T-helper 9 cell (primary cell): ENCODE measurements at places on chromosomes 11 and 22.

DNA sequence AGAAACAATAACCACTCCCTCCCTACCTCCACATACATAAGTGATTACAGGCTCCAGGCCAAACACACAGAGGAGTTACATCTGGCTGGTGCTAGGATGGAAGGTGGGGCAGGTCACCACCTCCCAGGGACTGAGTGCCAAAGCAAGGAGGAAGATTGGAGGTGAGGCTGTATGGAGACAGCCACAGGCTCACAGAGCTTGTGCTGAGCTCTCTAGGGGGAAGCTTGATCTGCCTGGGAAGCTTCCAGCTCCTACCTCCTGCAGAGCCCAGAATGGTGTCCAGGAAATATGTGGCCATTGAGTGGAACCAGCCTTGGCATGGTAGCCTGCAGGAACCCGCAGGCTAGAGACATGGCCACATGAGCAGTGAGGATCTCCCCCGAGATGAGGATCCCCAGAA is 3.6 kb upstream of the MED15 start:
- no peak for DNase-seq

DNA sequence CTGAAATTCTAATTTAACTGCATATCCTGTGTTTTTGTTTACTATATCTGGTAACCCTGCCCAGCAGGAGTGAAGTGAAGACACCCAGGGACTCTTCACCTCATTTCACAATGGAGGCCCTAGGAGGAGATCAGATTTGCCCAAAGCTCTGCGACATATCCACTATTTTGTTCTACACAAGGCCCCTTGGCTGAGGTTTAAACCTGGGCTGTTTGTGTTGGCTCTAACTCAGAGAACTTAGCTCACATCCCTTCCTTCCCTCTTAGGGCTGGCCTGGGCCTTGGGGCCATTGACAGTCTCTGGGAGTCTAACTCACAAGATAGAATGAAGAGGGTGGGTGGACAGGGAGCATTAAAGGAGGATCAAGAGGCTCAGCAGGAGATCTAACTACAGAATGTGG is 8.2 kb upstream of the PLA2G3 start:
- no peak for DNase-seq

DNA sequence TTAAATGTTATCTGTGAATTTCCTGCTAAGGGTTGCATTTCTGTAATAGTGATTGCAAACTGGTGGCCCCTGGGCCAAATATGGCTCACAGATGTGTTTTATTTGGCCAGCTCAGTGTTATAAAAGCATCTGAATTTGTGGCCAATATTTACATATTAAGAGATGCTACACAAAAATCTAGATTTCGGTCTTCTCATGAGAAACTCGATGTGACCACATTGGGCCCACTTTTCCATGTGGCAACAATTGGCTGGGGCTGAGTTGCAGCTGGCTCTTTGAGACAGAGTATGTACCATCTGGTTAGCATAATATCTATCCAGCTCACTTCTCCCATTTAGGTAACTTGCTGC is 244.5 kb upstream of the POU2AF2 start:
- no peak for DNase-seq

DNA sequence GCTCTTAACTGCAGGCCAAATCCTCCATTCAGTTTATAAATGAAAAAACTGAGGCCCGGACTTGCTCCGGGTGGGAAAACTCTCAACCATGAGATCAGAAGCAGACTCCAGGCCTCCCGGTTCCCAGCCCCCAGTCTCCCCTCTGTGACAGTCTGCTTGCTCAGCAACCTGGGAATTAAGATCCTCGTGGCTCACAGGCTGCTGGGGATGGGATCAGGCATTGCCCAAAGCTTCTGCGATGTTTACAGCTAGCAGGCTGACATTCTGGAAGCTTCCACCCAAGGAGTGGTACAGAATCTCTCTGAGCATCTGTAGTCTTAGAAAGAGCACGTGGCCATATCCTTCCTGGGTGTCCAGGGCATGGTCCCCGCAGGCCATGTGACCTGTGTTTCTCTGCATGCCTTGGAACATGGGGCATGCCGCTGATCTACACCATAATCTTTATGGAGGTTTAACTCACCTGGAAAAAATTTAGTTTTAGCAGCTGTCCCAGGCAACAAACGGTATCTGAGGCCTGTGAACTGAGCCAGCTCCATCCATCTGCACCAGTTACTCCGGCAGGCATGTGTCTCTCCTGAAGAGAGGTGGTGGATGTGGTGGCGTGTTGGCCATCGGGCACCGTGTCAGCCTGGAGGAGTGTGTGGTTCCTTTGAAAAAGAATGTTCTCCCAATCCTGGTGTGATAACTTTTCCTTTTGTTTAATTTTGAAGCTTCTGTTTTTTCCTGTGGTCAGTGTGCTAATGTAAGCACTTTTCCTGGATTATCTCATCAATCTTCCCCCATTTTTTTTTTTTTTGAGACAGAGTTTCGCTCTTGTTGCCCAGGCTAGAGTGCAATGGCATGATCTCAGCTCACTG is 7.9 kb downstream of the FBLN1 start:
- DNase-seq, result no peak

DNA sequence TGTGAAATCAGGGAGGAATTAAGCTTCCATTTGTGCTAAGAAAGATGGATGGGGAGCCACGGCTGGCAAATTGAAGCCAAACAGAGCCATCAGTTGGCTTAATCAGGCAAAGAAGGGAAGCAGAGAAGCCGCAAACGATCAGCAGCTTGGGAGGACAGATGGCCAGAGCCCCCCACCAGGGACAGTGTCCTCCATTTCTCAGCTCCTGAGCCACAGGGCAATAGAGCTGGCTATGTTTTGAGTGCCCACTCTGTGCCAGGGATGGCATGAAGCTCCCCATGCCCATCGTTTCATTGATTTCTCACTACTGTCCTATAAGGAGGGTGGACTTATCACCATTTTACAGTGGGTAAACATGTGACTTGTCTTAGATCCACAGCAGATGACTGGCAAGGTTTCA is 126.3 kb upstream of the ASPHD2 start:
- DNase-seq, result no peak

- no peak for DNase-seq
Observed at GRCh38 chr11:32643526-32643925, 59.9 kb downstream of the EIF3M start.

GRCh38 chr11:11968511-11969280 is 39.7 kb downstream of the DKK3 start:
- DNase-seq, result no peak

- no peak for DNase-seq
Observed at GRCh38 chr11:86919557-86920210, 35.5 kb downstream of the FZD4 start.
